Tibial nerve (tissue), 4 donors: ENCODE measurements at places on chromosomes 6 and 20.

- DNase-seq = no peak
These were observed 27.1 kb downstream of the COX4I2 start for GRCh38 chr20:31664696-31665354.

DNA sequence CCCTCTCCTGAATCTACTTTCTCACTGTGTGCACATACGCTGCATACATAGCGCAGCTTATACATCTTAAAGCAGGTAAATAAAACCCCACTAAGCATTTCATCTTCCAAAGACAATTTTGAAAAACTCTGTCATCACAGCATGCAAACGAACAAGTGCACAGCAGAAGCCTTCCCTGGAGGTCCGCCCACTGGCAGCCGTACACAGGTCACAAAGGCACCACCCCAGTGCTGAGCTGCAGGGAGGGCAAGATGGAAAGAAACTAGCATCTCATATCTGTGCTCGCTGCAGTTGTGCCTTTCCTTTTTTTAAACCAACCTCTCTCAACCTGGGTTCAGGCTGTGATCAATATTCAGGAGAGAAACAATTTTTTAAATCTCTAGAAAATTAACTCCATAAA, 73.3 kb downstream of the HUS1B start:
- DNase-seq = no peak

DNA sequence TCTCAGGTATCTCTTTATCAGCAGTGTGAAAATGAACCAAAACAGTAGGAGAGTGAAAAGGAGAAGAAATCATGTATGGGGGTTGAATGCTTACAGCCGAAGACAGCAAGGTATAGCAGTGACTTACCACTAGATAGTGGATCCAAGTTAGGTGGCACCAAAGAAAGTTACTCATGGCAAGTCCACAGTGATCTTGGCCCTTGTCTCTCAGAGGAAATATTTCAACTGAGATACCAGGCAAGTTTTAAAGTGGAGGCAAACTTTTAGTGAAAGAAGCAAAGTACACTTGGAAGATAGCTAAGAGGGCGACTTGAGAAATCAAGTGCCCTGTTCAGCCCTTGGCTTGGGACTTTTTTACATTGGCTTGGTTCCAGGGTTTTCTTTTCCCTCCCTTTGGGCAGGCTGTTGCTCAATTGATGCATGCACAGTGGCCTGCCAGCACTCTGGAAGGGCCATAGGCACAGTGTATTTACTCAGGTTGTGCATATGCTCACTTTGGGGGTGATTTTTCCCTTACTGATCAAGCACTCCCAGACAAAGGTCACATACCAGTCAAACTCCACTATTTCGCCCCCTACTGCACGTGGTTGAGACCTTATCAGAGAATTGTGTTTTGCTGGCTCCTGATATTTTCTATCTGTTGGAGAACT, 329.5 kb upstream of the KHDRBS2 start:
- no peak for DNase-seq

GRCh38 chr6:76694795-76695194, 622.3 kb upstream of the IMPG1 start:
- no peak for DNase-seq

GRCh38 chr6:142605922-142606485, 304.2 kb downstream of the ADGRG6 start:
- no peak for DNase-seq

- no peak for DNase-seq
These were observed 22.8 kb upstream of the GCLC start for GRCh38 chr6:53567701-53568100.

GRCh38 chr6:47362857-47363461, 53.3 kb upstream of the TNFRSF21 start:
- no peak for DNase-seq

DNA sequence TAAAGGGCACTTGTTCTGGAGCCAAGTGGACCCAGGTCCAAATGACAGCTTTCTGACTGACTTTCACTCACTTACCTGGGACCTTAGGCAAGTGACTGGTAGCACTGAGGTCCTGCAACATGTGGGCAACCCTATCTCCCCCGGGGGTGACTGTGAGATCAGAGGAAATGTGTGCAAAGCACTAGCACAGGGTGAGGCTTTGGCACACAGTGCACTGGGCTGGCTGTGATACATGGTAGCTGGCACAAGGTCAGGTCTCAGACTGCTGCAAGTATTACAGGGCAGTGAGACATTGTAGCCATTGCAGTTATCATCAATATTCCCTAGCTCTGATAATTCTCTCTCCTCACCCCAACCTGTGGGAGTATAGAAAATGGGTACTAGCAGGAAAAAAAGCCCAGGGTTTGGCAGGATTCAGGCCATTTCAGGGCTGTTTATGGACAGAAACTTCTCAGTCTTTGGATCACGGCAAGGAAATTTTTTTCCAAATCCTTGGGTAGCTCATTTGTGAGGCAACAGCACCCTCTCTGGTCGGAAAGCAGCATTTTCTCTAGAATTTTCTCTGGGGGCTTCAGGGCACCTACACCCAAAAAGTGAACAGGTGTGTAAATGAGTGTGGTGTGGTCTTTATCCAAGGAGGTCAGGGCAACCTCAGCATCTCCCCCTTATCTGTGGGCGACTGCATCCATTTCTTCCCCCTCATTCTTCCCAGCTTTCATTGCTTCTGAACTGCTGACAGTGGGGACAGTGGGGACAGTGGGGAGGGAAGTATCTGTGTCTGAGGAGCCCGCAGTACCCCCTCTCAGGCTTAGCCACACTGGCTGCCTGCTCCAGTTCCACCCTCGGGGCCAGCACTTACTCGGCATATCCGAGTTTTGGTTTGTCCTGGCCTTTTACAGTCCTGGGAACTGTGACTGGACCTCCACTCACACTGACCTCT, 148.7 kb upstream of the PHACTR3 start:
- DNase-seq = no peak

DNA sequence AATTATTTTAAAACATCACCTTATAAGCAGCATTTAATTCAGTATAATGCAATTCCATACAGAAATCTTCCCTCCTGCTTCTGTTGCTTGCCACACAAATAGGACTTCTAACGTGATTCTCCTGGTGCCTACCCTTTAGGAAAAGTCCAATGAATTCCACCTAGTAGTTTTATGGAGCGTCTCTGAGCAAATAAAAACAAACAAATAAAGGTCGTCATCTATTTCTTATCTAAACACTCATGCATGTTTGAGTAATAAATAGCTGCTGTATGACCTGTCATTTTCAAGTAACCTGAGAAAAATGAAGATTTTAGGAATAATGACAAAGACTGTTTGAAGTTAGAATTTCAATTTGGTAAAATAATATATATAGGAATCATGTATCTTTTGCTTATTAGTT, 102.7 kb downstream of the BMP5 start:
- no peak for DNase-seq

GRCh38 chr20:49319208-49319809, 41.5 kb upstream of the ZNFX1 start:
- no peak for DNase-seq

DNA sequence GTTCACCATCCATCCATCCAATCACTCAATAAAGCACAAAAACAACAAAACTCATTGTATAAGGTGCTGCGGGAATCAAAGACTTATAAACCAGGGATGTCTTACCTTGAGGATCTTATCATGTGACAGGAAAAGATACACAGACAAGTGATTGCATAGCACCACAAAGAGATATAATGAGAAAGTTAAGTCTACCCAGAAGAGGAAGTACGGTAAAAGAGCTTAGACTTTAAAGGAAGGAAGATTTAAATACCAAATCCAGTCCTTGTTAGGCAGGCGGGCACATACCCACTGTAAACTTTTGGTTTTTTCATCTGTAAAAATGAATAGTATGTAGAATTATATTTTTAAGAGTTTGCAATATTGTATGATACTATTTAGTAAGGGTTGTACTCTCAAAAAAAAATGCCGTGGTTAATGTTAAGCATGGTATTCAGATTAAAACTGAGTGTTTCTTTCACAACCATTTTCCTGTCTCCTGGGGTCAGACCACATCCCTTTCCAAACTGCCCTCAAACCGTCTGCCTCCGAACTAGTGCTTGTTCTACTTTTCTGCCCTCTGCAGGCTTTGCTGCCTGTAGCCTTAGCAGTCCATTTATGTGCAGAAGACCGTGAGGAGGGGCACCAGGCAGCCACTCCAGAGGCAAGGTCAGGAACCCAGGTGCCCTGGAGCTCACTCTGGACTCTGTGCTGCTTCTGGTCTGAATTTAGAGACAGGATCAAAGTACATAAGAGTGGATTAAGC, 179.5 kb upstream of the SYNDIG1 start:
- DNase-seq = no peak

- DNase-seq = no peak
These were observed 265.4 kb downstream of the THBS2 start for GRCh38 chr6:168988280-168988679.

DNA sequence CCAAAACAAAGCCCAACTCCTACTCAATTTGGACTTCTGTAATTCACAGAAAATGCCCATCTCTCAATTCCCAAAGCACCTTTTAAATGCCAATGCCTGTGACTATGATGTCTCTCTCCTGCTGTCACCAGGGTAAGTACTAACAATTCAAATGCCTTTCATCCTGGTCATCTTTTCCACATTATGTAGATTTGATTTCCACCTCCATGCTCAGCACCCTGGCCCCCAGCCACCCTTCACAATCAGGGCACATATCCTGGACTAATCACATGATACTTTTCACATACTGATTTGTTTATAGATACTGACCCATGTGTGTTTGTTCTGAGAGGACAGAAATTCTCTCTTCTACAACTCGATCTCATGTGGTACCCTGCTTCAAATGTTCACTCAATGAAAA, 236.3 kb downstream of the PTPRK start:
- no peak for DNase-seq

- DNase-seq = no peak
These were observed 383.6 kb downstream of the PREX1 start for GRCh38 chr20:48444249-48444648.

DNA sequence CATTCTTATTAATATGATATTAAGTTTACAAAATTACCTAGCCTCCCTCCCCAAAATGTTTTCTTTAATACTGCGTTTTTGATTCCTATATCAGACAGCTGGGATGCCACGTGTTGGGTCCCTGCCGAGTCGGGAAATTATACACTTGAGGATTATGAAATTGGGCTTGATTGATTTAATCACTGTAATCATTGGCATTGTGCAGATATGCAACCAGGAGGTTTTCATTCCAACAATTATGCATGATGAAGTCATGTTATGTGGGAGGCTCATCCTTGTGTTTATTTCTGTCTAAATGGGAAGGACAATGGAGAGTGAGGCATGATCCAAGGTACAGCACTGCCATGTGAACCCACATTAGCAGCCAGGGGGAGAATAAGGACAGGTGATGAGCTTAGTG, 30.6 kb upstream of the RIPOR2 start:
- DNase-seq = no peak

GRCh38 chr20:32574296-32575226, 10.6 kb downstream of the NOL4L start:
- no peak for DNase-seq

- no peak for DNase-seq
These were observed 117.0 kb downstream of the HIVEP2 start for GRCh38 chr6:142827991-142828390.

- DNase-seq = no peak
These were observed 68.1 kb downstream of the JAG1 start for GRCh38 chr20:10605547-10606195.

- DNase-seq = no peak
These were observed 123.5 kb upstream of the PREP start for GRCh38 chr6:105526225-105526872.

DNA sequence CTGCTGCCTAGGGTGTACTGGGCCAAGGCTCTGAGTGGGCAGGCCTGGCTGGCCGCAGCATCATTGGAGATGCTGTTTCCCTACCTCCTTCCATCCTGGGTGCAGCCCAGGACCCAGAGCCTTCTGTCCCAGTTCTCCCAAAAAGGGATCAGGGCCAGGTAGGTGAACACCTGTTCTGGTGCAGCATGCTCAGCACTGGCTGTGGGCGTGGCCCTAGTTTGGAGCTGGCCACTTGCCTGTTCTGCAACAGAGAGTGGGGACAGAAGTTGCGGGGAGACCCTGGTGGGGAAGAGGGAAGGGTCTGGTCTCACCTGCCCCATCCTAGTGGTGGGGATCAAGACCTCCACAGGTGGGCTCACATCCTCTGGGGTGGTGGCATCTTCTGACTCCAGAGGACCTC, 1.4 kb upstream of the ARMC12 start:
- DNase-seq = no peak

- DNase-seq = peak; percentile 53
These were observed 48.6 kb downstream of the TPD52L1 start for GRCh38 chr6:125201961-125202729.

GRCh38 chr6:84688141-84688873, 76.1 kb downstream of the TBX18 start:
- no peak for DNase-seq

DNA sequence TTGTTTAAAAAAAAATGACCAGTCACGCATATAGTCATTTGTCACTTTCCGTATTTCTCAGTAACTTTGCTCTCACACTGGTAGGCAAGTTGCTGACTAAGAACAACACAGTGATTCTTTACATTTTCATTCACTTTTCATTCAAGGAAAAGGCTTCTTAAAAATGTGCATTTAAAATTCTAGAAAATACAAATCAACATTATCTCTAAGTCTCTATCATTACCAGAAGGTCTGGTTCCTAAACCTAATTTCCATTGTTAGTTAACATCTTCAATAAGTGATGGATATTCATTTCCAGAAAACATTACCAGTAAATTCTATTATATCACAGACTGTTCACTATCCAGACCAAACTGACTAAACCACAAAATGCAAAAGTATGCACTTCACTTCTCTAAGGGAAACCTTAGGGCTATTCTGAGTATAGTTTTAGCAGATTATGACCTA, 115.3 kb downstream of the AHI1 start:
- no peak for DNase-seq

- no peak for DNase-seq
These were observed 49.4 kb upstream of the ARMC2 start for GRCh38 chr6:108798670-108799353.

DNA sequence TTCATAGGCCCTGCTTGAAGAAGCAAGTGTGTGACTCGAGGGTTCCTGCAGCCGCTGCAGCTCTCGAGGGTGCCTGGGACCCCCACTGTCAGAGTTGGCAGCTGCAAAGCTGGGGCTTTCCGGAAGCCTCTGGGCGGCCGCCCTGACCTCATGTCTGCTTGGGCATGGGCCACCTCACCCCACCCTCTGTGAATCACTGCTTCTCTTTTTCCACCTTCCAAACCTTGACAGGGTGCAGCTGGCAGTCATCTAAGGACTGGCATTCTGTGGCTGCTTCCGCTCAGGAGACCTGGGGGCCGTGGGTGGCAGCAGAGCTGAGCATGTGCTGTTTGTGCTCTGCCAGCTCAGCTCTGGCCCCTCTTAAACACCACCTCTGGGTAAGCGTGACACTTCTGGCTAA, 32.0 kb downstream of the ERMARD start:
- DNase-seq = no peak

DNA sequence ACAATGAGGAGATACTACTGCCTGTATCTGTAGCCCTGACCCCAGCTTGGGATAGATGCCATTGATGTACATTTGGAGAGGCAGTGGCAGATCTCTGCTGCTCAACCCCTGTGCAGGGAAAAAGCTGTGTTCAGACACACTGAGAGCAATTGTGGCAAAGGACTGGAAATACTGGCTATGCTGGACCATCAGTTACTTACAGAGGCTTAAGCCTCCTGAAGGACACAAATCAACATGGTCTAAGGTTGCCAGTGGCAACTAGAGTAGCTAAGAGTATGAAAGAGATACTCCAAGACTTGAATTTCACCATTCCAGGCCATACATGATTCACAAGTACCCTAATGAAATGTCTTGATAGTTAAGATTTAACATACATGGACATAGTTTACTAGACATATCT, 32.4 kb upstream of the ENPP4 start:
- DNase-seq = no peak

GRCh38 chr6:143160015-143160414, 99.3 kb downstream of the AIG1 start:
- no peak for DNase-seq
